ENCODE measurements at places on chromosomes 6 and 20.

GRCh38 chr6:112936504-112936903 lies 589.4 kb downstream of the RFPL4B start:
- DNase-seq, result no peak

GRCh38 chr20:51400051-51400926 lies 142.2 kb downstream of the NFATC2 start:
- DNase-seq, result no peak

GRCh38 chr6:111973118-111973761 lies 80.7 kb upstream of the CCN6 start:
- DNase-seq, result peak; percentile 88

GRCh38 chr6:36755435-36756348 lies 58.1 kb downstream of the RAB44 start:
- DNase-seq, result peak; percentile 95

DNA sequence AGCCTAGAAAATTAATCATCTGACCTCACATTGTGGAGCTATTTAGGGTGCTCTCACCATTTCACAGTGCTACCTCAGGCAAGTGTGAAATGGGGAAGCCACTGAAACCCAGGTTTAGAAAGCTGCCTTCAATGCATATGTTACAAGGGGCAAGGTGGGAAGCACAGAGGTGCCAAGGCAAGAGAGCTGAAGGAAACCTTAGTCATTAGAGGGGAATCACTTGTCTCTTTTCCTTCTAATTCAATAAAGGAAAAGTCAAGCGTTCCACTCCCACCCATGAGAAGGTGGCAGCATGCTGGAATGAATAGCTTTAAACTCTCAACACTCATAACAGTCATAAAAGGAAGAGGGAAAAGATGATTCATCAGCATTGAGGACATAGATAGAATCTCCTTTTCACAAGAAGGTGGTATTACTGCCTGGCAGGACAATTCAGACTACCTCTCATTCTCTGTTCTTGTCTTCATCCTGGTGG lies 251.9 kb upstream of the IRAK1BP1 start:
- DNase-seq, result peak; percentile 35

GRCh38 chr6:126743076-126743475 lies 375.4 kb upstream of the RSPO3 start:
- no peak for DNase-seq

All from kidney capillary endothelial cell (primary cell).